ENCODE measurements at places on chromosomes 6 and 20.

GRCh38 chr6:17334265-17334664 is 53.1 kb downstream of the RBM24 start:
- no peak for DNase-seq

GRCh38 chr20:46344488-46345162 is 36.3 kb upstream of the CDH22 start:
- DNase-seq, result no peak

GRCh38 chr20:15831201-15831600 is 742.0 kb downstream of the KIF16B start:
- DNase-seq, result no peak

DNA sequence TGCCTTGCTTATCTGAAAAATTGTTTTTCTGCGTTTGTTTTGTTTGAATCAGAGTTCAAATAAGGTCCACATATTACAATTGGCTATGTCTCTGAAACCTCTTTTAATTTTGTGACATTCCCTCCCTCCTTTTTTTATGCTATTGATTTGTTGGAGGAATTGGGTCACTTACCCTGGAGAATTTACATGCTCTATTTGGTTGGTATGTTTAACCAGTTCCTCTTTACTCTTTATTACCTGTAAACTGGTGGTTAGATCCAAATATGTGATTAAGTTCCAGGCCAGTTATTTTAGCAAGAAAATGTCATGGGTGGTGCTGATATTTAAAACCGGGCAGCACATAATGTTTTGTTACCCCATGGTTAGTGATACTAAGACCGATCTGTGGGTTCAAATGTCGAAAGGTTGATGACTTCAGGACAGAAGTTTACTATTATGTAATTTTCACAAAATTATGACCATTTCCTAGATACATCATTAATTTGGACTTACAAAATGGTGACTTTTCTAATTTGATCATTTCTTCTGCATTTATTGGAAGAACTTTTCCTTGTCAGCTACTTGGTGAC is 77.3 kb downstream of the KIZ start:
- DNase-seq, result no peak

DNA sequence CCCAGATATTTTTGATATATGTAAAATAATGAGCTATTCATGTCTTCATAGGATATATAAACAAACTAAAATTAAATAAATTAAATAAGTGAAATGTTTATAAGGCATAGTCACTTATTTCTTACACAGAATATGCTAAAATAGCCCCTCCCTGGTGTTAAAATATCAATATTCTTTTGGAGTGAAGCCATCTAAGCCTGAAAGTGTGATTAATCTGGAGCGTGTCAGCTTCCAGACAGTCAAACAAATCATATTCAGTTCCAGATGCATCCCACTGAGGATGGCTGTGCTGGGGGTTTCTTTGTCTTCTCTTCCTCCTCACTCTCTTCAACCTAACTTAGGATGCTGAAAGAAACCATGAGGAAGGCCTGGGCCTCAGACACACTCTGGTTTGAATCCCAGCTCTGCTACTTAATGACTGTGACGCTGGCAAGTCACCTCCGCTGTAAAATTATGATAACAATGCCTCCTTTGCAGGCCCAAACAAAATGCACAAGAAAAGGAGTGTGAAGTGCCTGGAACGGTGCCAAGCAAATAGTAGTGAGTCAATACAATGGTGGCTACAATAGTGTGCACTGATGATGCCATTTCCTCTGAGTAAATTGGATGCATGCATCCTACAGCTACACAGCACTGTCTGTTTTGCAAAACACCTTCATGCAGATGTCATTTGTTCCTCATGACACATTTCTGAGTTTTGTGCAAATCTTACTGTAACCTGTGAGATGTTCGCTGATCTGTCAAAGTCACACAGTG is 161.4 kb downstream of the FOXC1 start:
- peak; percentile 23 for DNase-seq

DNA sequence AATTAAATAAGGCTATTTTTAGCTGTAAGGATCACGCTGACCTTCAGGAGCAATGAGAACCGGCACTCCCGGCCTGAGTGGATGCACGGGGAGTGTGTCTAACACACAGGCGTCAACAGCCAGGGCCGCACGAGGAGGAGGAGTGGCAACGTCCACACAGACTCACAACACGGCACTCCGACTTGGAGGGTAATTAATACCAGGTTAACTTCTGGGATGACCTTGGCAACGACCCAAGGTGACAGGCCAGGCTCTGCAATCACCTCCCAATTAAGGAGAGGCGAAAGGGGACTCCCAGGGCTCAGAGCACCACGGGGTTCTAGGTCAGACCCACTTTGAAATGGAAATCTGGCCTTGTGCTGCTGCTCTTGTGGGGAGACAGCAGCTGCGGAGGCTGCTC is 84.0 kb downstream of the RAMACL start:
- DNase-seq, result no peak

- no peak for DNase-seq
Observed at GRCh38 chr20:21618759-21619416, 86.6 kb upstream of the PAX1 start.

DNA sequence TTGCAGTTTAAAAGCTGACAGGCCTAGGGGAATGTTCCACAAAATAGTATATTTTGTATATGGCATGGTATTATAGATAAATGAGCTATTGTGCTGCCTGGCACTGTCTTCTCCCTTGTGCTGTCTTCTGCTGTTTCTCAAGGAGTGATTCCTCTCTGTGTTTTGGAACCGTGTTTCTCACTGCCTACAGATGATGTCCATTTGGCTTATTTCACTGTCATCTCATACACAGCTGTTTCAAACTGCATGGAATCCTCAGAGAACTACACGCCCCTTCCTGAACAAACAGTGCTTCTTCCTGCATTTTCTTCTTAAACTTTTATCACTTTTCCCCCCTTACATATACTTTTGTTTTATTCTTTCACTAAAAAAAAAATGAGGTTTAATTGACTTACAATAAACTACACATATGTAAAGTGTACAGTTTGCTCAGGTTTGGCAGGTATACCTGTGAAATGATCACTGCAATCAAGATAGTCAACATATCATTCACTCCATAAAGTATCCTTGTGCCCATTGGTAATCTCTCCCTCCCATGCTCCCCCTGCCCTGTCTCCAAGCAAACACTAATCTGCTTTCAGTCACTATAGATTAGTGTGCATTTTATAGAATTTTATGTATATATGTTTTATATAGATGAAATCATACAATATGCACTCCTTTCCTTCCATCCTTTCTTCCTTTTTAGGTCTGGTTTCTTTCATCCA is 43.0 kb downstream of the CBFA2T2 start:
- DNase-seq, result no peak
